ENCODE measurements at places on chromosomes 7 and 10.

- no peak for DNase-seq
These were observed 90.0 kb downstream of the ANKRD61 start for GRCh38 chr7:6121141-6121540.

- no peak for DNase-seq
These were observed 227.2 kb downstream of the NSUN6 start for GRCh38 chr10:18424200-18424599.

GRCh38 chr10:79241629-79241989 is 105.7 kb upstream of the PPIF start:
- peak; percentile 36 for DNase-seq

DNA sequence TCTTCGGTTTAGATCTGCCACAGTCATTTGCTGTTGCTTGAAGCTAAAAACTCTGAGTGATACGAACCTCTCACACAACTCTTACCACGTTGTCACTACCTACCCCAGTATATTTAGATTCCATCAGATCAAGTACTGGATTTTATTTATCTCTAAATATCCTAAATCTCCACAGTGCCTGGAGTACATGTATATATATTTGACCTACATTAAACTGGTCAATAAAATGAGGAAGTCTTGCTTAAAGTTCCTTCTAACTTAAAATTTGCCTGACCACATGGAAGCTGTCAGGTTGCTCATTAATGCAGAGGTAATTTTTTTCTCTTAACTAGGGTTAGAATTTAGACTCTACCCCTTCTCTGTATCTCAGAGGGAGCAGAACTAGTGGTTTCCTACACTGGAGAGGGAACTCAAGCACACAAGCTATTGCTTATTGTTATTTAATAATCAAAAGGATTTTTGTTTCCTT is 3.1 kb upstream of the MACC1 start:
- DNase-seq: no peak

GRCh38 chr7:158520825-158521224 is 66.8 kb downstream of the PTPRN2 start:
- no peak for DNase-seq

- DNase-seq: no peak
These were observed 8.9 kb downstream of the VSTM4 start for GRCh38 chr10:49106451-49106850.

All from endothelial cell of umbilical vein (primary cell).